ENCODE measurements at places on chromosomes 13 and 19. TPM values are rescaled to one million over a fixed set of nuclear protein-coding genes. Genes with fewer than 3 reads are reported as not detected.

PLPPR3 gene
- polyA plus RNA-seq, result 1.6 TPM

FFAR3 gene
- not detected for polyA plus RNA-seq

CADM4 gene
- 28.9 TPM for polyA plus RNA-seq

PGLYRP1 gene
- polyA plus RNA-seq, result not detected

- DNase-seq, result no peak
These were observed 34.8 kb downstream of the DGKH start for GRCh38 chr13:42083138-42083770.

TMTC4 gene
- polyA plus RNA-seq, result 22.3 TPM
